Amniotic epithelial cell (primary cell): ENCODE measurements at places on chromosomes 7 and 10.

DNA sequence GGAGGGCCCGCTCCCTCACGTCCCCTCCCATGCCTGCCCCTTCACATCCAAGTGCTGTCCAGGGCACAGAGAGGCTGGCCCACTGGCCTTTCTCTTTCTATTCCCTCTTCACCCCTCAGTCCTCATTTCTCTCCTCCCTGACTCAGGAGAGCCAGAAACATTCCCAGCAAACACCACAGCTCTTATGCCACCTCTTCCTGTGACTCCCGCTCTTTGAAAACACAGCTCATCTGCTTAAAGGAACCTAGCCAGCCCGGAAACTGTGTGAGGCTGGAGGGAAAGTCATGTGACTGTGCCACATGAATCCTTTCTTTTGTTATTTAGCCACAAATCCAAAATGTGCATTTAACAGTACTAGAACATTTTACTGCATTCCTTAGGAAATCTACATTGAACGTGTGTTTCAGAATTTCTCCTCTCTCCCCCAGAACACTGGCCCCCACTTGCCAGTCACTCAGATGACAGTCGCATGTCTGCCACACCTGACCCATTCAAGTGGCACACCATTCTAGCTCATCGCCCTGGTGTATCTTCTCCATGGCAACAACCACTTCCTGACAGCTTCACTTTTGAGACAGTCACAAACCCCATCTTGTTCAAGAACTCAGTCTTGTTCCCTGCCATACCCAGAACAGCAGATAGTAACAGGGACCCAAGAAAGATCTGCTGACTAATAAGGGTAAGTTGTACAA is 42.8 kb downstream of the GRB10 start:
- DNase-seq, result no peak

- DNase-seq, result peak; percentile 81
Measured at GRCh38 chr7:106947244-106947728, 82.2 kb downstream of the PIK3CG start.

DNA sequence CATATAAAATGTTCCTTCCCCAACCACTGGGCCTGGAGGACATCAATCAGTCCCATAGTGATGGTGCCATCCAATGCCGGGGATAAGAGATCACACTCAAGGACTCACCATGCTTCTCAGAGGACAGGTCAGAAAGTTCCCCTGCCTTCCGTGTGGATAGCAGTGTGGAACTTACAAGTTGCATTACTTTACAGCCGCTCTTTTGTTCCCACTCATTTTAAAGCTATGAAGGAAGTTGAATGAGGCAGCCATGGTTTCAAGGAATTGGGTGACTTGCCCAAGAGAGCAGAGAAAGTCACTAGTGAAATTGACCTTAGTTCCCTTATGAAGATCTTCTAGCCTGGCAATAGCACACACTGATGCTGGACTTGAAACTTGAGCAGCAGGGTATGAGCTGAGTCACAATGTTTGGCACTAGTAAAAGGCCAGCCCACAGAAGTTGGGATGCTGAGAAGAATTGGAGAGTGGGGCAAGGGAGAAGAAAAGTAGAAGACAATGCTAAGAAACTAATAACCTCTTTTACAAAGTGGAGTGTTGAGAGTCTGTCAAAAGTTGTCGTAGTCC is 78.7 kb downstream of the CXCL12 start:
- DNase-seq, result peak; percentile 13

DNA sequence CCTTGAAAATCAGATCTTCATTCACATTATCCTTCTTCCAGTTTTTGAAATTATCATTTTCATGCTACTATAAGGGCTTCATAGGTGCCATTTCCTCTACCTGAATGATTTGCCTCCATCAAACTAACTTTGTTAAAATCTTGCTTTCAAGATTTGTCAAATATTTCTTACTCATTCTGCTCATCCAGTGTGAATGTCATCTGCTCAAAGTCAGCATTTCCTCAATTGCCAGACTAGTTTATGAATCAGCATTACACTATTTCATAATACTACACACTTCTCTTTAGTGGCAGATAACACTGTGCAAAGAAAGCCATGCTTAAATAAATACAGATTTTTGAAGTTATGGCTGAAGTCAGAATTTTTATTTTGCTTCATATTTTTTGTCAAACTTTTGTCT is 21.3 kb upstream of the LIPF start:
- DNase-seq, result peak; percentile 69

GRCh38 chr10:96395931-96396877 is 37.4 kb upstream of the OPALIN start:
- peak; percentile 56 for DNase-seq
